ENCODE measurements at places on chromosomes 5 and 9. TPM values are rescaled to one million over a fixed set of nuclear protein-coding genes. Genes with fewer than 3 reads are reported as not detected.

The ACER2 gene
- total RNA-seq, result 15.6 TPM

The FAM153A gene
- total RNA-seq, result under 0.01 TPM

The CHD1 gene
- 103 TPM for total RNA-seq

The LCN12 gene
- total RNA-seq, result not detected

The RNF145 gene
- 164 TPM for total RNA-seq

The TNFSF15 gene
- 2.8 TPM for total RNA-seq

The MYMK gene
- not detected for total RNA-seq

The OR1Q1 gene
- total RNA-seq, result not detected

The BHMT gene
- not detected for total RNA-seq

The ITK gene
- not detected for total RNA-seq

The TCF7 gene
- 0.36 TPM for total RNA-seq

The PCDHGA5 gene
- 0.64 TPM for total RNA-seq

The MLANA gene
- not detected for total RNA-seq

The ACSL6 gene
- 0.14 TPM for total RNA-seq

The MED27 gene
- 20.0 TPM for total RNA-seq

The SNAPC3 gene
- 48.3 TPM for total RNA-seq

The DAB2IP gene
- 10.3 TPM for total RNA-seq

The SAXO1 gene
- under 0.01 TPM for total RNA-seq

The RNF180 gene
- total RNA-seq, result 2.7 TPM

The LIFR gene
- total RNA-seq, result 7.7 TPM

The BSPRY gene
- total RNA-seq, result 6.1 TPM

The ZNF454 gene
- 4.8 TPM for total RNA-seq

The TMEM232 gene
- 2.8 TPM for total RNA-seq

The DOLPP1 gene
- 16.4 TPM for total RNA-seq

The STKLD1 gene
- total RNA-seq, result 0.07 TPM

The MSX2 gene
- 0.21 TPM for total RNA-seq

All from nasal cavity respiratory epithelium epithelial cell of viscerocranial mucosa (primary cell).